NCI-H2081 (cell line): ENCODE measurements at places on chromosomes 2 and 18.

DNA sequence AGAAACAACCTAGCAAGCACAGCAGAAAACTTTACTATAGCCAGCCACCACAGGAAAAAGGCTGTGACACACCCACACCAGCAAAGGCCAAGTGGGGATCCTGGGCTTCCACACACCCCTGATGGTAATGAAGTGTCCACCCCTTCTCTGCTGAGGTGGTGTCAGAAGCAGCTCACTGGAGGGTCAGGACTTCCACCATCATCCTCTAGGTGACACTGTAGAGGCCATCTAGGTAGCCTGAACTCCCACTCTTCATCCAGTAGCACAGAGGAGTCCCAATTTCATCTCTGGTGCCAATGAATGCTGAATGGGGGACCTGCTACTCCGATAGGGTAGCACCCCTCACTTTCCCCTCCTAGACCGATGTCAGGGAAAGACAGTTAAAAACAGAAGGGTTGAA lies 1544.4 kb downstream of the LRP1B start:
- DNase-seq = no peak

DNA sequence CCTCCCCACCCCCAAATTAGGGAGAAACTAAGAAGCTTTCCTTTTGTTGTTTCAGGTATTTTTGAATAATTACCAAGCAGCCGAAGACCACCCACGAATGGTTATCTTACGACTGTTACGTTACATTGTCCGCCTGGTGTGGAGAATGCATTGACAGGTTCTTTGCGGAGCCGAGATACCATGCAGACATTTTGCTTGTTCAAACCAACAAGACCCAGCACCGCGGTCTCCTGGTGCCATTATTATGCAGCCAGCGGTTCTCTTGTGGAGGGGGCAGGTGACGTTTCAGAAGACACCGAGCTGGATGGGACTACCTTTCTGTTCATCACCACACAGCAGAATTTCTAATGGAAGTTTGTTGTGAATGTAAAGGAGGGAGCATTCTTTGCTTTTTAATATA lies 43.4 kb downstream of the BCL2L11 start:
- DNase-seq = no peak

DNA sequence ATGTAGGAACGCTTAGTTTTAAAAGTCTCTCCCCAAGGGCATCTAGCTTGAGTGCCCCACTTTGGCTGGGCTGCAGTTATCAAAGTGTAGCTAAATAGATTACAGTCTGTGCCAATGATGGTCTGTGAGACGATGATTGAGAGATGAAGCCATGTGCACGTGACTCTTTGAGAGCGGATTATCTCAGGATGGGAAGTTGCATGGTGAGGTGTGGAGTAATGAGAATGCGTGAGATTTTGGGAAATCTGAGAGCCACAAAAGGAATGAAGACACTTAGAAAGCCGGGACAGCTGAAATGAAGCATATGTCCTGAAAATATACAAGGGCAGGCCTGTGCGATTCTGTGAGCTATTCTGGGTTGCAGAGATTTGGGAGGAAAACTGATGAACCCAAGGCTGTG lies 370.0 kb downstream of the TGIF1 start:
- DNase-seq = no peak

DNA sequence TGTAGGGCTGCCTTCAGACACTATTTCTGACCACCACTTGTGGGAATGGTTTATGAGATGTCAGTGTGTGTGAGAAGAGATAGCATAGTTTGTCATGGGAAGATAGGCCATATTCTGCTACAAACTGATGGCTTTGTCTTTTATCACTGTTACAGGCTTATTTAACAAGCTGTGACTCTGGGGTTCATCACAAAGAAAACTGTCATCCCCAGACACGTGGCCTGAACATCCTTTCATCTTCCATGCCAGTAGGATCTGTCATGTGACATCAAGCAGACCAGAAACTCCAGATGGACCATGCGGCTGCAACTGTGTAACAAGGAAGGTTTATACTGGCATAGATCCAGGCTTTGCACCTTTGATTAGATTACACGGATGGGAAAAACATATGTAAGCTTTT lies 128.6 kb upstream of the KCNH7 start:
- no peak for DNase-seq

DNA sequence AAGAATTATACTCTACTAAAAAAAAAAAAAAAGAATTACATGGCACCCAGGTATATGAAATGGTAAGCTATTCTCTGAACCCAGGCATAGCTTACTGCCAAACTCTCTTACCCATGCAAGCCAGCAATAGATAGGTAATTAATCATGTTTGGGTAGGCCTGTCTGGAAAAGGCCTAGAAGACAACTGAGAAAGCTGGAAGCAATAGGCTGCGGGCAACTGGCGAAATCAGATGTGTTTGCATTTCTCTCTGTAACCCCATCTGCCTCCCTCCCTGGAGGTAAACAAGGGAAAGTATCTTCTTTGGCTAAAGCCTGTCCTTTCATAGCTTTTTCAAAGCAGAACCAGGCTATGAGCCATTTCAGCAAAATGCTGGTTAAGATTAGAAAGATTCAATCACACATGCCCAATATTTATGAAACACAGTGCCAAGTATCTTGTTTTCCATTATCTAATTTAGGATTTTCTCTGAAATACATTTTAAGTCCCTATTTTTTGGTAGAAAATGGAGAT lies 934.8 kb upstream of the DDX18 start:
- DNase-seq = no peak

DNA sequence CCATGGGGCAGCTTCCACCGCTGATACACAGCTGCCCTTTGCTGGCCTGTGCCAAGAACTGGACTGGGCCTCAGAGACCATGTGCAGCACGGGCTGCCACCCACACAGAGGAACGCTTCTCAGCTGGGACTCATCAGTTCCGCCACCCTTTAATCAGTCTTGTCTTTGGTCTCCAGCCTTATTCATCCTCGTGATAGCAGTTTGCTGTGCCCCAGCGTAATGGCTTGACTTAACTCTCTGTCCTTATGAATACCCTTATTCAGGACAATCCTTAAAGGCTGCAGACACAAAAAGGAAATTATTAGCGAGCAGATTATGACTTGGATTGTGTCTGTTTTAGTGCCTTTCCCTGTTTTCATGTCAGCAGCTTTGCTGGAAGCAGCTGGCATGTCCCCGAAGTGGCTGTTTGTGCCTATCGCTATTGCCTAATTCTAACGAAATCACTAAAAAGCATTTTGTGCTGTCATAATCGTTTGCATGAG lies 108.9 kb upstream of the DAPL1 start:
- no peak for DNase-seq

DNA sequence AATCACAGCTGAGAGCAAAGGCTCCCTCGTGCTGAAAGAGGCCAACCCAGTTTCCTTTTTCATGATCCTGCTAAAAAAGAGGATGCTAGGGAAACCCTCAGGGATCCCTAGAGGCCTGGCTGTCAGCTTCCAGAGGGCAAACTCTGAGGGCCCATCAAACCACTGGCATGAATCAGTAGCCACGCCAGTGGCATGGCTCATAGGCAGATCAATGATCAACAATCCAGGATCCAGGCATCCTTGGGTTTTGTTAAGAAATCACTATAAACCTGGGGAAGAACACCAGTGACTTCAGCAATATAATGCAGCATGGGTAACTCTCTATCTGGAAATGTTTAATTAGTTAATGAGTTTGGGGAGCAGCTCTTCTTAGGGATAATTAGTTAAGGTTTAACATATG lies 286.5 kb downstream of the C1D start:
- no peak for DNase-seq

DNA sequence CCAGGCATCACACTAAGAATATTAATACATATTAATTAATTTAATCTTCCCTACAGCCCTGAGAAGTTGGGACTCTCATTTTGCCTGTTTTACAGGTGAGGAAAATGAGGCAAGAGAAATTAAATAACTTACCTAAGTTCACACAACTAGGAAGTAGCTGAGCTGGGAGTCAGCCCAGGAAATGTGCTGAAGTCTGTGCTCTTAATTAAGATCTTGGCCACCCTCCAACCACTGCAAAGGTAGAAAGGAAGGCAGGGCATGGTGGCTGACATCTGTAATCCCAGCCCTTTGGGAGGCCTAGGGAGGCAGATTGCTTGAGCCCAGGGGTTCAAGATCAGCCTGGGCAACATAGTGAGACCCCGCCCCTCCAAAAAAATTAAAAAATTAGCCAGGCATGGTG lies 12.9 kb upstream of the MGAT4A start:
- no peak for DNase-seq

GRCh38 chr2:70854411-70854810 lies 18.8 kb upstream of the CD207 start:
- no peak for DNase-seq

GRCh38 chr2:71806432-71806831 lies 341.2 kb downstream of the CYP26B1 start:
- DNase-seq = no peak

DNA sequence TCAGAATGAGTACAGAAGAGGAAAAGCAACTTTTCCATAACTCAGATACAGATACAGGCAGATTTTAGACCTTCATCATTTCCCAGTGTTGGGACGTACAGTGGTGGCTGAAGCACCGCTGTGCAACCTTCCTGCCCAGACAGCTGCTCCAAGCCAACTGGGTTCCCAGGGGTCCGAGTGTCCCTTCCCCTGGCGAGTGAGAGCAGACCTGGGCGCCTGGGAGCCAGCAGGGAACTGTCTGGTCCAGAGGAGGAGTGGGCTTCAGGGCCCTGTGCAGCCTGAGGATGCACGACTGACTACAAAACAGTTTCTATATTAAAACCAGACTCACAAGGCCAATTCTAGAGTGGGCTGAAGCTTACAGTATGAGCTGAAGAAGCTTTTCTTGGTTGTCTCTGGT lies 11.1 kb upstream of the OR6B2 start:
- no peak for DNase-seq

DNA sequence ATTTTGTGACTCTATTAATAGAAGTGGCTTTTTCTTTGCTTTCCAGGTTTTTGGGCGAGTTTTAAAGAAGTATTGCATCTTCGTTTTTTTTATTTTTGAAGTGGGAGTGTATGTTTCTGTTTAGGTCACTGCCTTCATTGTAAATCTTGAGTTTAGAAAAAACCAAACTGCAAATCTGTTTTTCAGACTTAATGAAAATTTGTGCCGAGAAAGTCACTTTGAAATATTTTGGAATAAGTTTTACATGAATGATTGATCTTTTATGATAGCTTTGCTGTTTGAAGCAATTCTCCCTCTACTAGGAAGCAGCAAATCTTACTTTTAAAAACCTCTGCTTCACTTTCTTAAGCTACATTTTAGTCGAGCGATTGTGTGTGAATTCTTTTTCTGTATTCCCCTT lies 2.2 kb downstream of the SMAD4 start:
- DNase-seq = no peak

DNA sequence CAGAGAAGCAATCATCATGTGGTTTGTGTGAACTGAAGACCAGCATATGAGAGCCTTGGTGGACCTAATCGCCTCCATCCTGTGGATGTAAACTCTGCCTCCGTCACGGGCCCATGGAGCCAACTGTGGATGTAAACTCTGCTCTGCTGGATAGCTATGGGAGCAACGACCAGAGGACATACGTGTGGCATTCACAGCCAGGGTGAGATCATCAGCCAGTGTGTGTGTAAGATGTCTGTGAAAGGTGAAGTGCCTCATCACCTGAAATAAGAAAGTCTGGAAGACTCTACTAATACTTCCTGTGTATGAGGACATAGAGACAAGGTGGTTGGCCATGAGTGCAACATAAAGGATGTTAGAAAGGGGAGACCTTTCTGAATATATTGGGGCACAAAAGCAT lies 63.5 kb downstream of the CYB5A start:
- DNase-seq = no peak

DNA sequence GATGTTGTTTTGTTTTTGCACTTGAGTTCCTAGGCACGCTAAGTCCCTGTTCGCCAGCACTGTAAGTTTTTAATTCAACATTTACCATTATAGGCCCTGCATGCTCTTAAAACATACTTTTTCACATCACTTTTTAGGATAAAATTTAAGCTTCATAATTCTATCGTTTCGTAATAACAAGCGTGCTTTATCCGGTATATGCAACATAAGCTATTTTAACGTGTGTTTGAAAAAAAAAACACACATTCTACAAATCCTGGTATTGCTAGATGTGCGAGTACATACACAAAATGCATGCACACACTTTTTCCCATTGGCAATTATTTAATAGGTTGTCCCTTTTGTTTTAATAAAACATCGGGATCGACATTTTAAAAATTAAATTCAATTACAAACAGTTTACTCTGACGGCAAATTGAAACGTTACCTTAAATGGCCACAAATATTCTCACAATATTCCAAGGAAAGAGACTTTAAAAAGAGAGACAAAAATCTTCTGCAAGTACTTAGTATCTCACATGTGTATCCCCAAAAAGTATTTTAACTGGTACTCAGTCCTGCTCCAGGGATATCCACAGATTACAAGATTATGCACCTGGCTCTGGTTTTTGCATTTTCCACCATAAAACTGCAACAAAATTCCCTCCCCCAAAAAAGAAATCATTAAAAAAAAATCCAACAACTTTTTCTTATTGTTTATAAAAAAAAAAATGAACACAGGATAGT lies 1.0 kb upstream of the TCF4 start:
- peak; percentile 14 for DNase-seq

DNA sequence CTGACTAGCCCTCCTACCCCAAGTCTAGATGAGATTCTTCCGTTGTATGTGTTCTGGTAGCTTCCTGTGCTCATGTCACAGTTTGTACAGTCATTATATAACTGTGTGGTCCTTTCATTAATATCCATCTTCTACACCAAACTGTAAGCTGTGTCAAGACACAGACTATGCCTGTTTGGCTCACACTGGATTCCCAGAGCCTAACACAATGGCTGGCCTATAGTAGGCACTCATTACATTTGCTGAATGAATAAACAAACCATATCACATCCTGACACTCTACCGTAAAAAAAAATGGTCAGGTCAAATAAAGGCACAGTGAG lies 72.6 kb downstream of the ANKRD44 start:
- DNase-seq = no peak

DNA sequence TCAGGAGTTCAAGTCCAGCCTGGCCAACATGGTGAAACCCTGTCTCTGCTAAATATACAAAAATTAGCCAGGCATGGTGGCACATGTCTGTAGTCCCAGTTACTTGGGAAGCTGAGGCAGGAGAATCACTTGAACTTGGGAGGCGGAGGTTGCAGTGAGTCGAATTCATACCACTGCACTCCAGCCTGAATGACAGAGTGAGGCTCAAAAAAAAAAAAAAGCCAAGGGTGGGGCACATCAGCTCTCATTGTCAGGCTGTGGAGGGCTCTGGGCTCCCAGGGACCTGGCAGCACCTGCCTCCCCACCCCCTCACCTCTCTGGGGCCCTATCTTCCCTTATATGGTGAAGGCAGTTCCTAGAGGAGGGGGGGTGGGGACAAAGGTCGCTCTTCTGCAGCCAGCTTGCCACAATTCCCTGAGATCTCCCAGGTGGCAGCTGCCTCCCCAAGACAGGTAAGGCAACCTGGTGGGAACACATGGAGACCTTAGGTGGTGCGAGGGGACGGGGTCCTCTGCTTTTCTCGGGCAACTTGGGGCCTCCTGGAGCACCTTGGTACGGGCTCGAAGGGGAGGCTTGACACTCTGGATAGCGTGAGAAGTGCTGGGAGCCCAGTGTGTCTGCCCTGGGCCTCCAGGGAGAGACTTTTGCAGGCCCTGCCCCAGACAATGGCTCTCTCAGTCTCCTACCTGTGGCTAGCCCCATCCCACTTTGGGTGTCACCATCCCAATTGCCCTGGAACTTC lies at the start of gene VIL1:
TSS of gene VIL1 (plus strand) at position 407 of the 742 bp plus-strand sequence. CDS start 4,656 bp downstream, outside the sequence.
- DNase-seq = no peak
